ENCODE measurements at places on chromosomes 1 and 21. TPM values are rescaled to one million over a fixed set of nuclear protein-coding genes. Genes with fewer than 3 reads are reported as not detected.

The PLCH2 gene
- total RNA-seq = 0.81 TPM

GRCh38 chr21:41865002-41865777 lies 14.0 kb downstream of the PRDM15 start:
- no peak for DNase-seq

- DNase-seq = no peak
These were observed 684 bp upstream of the MRPL20 start for GRCh38 chr1:1407636-1408318.

DNA sequence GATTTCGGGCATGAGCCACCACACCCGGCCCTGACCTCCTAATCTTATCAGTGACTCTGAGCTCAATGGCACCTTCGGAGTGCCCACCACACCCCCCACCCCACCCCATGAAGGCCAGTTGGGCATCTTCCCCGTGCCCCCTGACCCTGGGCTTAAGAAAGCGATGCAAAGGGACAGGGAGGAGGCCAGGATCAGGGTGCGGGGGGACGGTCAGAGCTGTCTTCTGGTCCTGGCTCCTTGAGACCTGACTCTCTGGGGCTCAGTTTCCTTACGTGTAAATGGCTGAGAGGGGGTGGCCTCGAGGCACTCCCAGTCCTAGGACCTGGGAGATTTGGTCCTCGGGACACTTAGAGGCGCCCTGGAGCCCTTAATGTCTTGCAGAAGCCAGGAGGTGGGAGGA lies 103.9 kb upstream of the VAMP3 start:
- DNase-seq = no peak

DNA sequence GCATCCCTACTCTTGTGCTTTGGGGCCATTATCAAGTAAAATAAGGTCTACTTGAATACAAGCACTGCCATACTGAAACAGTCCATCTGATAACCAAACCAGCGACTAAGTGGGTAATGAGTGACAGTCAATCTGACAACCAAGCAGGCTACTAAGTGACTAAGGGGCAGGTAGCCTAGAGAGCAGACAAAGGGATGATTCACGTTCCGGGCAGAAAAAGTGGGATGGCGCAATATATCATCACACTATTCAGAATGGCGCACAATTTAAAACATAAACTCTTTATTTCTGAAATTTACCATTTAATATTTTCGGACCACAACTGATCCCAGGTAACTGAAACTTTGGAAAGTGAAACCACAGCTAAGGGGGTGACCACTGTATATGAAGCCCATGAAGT lies 17.7 kb downstream of the NGF start:
- no peak for DNase-seq

- no peak for DNase-seq
These were observed 140.7 kb downstream of the PAPPA2 start for GRCh38 chr1:176603696-176604095.

GRCh38 chr1:160744199-160744851 lies 5.3 kb downstream of the SLAMF7 start:
- no peak for DNase-seq

The SHISAL2A gene
- total RNA-seq = 5.2 TPM
